ENCODE measurements at places on chromosomes 16 and 17. TPM values are rescaled to one million over a fixed set of nuclear protein-coding genes. Genes with fewer than 3 reads are reported as not detected.
A peak's percentile ranks its signal among the peaks of the same experiment; 100 is the strongest.

DNA sequence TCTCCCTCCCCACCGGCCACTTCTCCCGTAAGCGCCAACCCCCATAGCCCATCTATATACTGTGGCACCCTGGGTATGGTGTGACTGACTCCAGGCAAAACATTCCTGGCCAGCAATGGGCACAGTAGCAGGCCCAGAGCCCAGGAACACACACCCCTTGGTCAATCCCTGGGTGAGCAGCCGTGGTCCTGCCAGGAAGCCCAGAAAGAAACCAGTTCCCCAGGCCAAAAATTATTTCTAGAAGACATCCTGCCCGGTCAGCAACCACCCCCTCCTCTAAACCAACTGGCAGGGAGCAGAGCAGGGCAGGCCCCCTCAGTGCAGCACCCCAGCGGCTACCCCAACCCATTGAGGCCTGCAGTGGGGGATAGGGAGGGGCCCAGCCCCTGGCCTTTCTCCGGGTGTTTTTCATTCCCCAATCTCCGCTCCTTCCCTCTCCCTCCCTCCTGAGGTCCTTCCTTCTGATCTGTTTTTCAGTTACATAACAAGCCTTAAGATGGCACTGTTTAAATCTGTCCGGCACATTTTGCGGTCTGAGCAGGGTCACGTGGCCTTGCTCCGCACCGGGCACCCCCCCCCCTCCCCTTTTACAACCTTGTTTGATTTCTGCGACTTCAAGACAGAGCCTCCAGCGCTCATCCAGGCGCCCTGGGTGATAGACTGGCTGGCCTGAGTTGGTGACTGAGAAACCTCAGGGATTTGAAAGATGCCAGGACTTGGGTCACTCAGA lies 2.0 kb downstream of the NPTX1 start:
- peak; percentile 81 for DNase-seq

DNA sequence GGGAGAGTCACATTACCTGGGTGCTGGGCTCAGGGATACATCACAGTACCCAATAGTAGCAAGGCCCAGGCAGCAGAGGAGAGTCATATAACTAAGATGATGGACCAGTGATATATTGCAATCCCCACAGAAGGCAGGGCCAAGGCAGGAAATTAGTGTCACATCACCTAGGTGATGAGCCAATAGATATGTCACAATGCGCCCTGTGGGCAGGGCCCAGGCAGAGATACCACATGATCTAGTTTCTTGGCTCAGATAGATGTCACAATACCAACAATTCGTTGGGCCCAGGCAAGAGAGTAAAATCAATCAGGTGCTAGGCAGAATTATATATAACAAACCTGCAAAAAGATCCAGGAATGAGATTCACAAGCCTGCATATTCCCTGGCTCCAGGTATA lies 2111.5 kb downstream of the TP53TG3F start:
- no peak for DNase-seq

- no peak for DNase-seq
Measured at GRCh38 chr17:65593855-65594845, 32.7 kb upstream of the AXIN2 start.

The RHBDF1 gene
- 5.9 TPM for total RNA-seq

The HYDIN gene
- 0.50 TPM for total RNA-seq

All from SK-MEL-5 (cell line).